Activated CD4-positive, alpha-beta T cell treated with anti-CD3 and anti-CD28 coated beads, Interleukin-2, amount 10 ng/mL, durations not matched to agents 7 days and 5 days (primary cell): ENCODE measurements at places on chromosomes 4 and X.

DNA sequence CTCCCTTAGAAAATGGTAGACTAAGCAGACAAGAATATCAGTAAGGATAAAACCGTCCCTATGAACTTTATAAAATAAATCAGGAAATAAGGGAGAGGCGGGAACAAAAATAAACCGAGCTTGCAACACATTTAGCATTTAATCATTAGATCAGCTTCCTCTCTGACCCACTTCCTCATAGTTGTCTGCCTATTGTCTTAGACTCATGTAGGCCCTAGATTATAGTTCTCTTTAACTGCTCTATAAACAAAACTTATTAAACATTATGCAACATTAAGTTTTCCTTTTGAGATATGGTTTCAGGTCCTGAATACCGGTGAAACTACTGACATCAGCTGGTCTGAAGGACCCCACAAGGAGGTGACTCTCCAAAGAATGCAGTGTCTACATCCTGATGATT is 15.8 kb upstream of the SRD5A3 start:
- DNase-seq: no peak

GRCh38 chr4:43987331-43987944 is 461.2 kb downstream of the KCTD8 start:
- DNase-seq: no peak

DNA sequence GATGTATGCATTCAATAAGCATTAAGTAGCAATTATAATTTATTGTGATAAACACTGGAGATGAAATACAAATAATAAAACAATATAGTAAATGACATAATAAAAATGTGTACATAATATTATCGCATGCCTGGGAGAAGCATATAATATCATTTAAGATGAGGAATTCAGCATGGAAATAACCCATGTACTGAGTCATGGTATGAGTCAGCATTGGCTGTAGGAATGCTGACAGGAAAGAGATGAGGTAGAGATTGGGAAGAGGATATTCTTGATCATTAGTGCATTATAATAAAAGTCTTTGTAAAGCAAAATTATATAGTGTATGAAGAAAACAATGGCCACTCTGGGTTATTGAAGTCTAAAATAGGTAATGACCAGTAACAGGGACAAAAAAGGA is 82.8 kb downstream of the MAGEB10 start:
- no peak for DNase-seq

DNA sequence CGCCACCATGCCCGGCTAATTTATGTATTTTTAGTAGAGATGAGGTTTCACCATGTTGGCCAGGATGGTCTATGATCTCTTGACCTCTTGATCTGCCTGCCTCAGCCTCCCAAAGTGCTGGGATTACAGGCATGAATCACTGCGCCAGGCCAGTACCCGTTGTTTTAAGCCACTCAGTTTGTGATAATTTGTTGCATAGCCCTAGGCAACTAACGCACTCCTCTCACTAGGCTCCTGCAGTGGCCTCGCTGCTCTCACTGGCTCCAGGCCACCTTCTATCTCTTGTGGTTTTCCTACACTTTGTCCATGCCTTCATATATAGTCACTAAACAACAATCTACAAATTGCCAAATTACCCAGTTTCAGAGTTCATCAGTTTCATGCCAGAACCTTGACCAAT is 58.1 kb downstream of the DCHS2 start:
- no peak for DNase-seq

DNA sequence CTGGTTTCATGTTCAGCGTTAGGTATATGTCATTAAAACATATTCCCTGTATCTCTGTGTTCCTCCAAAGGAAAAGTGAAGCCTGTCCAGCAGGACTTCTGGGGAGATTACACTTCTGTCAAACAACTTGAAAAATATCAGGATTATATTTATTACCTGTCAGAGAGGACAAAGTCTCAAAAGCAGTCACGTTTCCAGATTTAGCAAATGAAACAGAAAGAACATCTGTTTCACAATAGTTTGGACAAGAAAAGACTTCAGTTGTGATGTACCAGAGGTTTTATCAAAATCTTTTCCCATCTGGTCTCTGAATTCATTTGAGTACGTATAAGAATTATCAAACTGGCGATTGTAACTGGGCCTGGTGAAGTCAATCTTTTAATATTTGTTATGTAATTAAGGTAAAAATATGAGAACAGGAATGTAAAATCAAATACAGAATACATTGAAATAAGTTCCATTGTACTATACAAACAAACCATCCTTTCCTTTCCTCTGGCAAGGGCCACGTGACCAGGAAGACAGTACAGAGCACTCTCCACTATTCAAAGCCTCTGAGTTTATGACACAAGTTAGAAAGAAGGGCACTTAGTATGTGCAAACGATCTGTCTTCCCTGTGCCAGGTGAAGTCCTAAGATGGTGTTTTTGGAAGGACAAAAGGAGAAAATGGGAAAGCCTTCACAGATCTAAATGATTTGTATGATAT is 3.2 kb downstream of the CASP3 start:
- no peak for DNase-seq

DNA sequence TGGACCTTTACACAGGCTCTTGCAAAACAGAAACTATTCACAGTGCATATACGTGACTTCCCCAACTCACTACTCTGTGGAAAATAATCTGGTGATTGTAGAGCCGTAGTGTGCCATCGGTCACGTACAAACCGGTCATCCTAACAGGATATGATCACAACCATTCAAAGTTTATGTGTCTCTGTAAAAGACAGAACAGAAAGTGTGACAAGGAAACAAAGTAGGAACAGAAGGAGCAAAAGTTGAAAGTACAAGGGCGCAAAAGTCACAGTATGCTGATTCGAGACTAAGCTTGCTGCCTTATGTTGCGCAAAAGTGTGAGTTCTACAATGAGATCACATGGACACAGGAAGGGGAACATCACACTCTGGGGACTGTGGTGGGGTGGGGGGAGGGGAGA is 18.6 kb downstream of the MEPE start:
- no peak for DNase-seq

- DNase-seq: no peak
Measured at GRCh38 chr4:69799337-69799736, 38.9 kb upstream of the SULT1B1 start.

DNA sequence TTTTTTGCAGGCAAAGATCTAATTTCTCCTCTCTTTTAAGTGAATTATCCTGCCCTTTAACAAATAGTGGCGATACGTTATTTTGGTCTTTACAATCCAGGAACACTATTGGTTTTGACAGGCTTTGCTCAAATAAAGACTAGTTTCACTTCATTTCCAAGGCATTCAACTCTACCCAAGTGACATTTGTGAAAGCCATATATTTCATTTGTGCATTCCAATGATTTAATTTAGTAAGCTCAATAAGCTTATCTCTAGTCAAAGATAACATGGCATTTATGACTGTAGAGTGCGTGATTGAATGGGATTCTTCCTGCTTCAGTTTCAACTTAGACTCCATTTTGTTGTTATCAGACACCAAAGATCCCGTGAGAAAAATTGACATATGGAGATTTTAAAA is 959.8 kb downstream of the ADGRL3 start:
- no peak for DNase-seq

GRCh38 chr4:1494416-1495315 is 88.4 kb upstream of the NKX1-1 start:
- no peak for DNase-seq

DNA sequence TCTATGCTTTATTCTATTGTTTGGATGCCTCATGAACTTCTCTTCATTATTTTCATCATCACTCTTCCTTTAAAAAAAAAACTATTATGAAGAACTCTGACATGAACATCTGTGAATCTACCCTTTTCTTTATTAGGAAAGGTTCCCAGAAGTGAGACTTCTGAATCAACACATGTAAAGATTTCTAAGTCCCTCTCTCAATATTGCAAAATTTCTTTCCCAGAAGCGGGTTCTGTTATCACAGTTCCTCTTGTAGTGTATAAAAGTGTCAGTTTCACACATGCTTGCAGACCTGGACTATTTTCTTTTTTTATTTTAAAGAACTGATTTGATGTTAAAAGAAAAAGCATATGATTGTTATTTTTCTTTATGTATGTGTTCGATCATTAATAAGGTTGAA is 330.8 kb upstream of the KLF3 start:
- DNase-seq: no peak
